ENCODE measurements at places on chromosomes 16 and 17.
A peak's percentile ranks its signal among the peaks of the same experiment; 100 is the strongest.

- no peak for DNase-seq
Observed at GRCh38 chr16:11359370-11359769, 14.1 kb downstream of the RMI2 start.

GRCh38 chr17:1870592-1870991, 40.8 kb downstream of the RPA1 start:
- no peak for DNase-seq

DNA sequence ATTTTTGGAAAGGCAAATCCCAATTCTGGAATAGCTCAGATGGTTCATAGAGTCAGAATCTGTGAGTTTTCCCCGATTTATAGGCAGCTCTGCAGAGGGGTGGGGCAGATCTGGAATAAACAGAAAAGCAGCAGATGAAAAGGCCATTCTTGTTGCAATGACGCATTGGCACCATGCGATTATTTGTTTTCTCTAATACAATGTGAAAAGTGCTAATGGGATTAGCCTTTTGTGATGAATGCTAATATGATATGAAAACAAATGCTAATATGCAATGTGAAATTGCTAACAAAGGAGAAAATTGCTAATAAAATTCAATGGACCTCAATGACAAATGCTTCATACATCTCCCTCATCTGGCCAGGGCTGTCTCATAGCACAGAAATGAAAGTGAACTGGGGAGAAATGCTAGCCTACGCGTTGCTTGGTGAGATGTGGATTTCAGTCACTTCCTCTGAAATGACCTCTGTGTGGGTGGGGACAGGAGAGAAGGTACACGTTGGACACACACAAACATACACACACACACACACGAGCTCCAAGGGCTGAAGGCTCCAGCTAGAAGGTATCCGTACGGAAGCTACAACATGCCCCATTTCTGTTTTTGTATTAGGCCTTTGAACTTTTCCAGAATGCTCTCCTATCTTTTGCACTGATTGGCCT, 394.5 kb downstream of the XYLT1 start:
- DNase-seq = no peak

GRCh38 chr17:58789160-58789559, 33.5 kb downstream of the PPM1E start:
- DNase-seq = no peak

DNA sequence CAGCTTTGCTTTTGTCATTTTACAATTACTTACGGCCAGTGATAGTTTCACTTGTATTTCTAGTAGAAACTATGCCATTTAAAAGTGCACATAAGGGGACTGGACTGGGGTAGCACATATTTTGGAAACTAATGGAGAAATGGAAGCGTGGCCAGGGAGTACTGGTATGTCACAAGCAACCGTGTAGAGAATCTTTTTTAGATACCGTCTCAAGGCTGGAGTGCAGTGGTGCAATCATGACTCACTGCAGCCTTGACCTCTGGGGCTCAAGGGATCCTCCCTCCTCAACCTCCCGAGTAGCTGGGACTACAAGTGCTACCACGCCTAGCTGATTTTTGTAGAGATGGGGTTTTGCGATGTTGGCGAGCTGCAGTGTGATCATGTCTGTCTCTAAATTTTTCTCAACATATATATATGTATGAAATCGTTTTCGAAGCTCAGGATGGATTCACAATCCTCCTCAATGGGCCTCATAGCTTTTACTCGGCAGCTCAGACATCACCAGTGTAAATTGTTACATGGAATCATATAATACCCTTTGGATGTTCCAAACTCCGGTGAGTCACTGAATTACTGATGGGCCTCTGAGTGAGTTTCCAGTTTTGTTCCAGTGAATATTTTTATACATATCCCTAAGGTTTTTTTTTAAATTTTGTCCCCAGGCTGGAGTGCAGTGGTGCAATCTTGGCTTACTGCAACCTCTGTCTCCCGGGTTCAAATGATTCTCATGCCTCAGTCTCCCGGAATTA, 51.7 kb downstream of the ZNF778 start:
- peak; percentile 70 for DNase-seq

DNA sequence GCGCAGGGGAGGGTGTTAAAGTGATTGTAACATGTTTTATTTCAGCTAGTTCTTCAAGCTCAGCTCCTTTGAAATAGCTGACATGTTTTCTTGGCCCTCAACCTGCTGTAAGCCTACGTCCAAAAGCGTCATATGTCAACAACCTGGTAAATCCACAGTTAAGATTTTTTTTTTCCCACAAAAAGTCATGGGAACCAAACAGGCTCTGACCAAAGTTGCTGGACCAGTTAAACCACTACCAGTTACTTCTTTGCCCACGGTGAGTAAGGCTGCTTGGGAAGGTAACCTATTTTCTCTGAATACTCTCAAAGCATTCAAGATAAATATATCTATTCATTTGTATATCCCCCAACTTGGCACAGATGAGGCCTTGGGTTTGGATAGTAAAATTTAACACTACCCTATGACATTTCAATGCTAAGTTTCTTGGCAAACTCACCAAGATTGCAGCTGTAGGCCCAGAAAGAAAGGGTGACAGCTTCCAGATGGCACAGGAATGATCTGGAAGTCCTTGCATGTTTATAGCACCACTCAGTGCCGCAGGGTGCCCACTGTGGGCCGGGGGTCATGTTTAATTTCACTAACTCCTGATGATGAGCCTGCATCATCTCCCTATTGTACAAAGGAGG, 166.2 kb downstream of the XYLT1 start:
- no peak for DNase-seq
